ENCODE measurements at places on chromosomes 3 and 15. TPM values are rescaled to one million over a fixed set of nuclear protein-coding genes. Genes with fewer than 3 reads are reported as not detected.

GRCh38 chr3:81864272-81864671 is 102.8 kb upstream of the GBE1 start:
- H3K27me3 ChIP-seq: no peaks in the 10 kb centered on the region
- no peak overlapping the region for H3K4me3 ChIP-seq
- no peak for DNase-seq
- H3K36me3 ChIP-seq: no peaks in the 10 kb centered on the region

DNA sequence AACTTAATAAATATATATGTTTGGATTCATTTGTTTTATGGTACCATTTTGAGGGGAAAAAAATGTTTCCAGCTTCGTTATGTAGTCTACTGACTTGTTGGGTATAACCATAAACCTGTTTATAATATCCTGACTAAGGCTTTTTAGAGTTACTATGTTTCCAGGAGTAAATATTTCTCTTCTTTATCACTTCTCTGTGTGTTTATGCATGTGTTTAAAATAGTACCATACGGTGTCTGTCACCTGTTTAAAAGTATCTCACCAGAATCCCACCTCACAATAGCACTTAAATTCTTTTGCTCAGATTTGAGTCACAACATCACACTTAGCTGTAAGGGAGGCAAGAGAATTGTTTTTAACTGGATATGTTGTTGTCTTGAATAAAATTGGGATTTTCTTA is 15.1 kb downstream of the LACTB start:
- no peaks in the 10 kb centered on the region for H3K27me3 ChIP-seq
- DNase-seq: no peak
- H3K27ac ChIP-seq: no peak overlapping the region
- peaks cover 29% of the 10 kb centered on the region for H3K4me1 ChIP-seq
- no peak overlapping the region for H3K4me3 ChIP-seq

Gene FBN1
- 1.3 TPM for total RNA-seq

DNA sequence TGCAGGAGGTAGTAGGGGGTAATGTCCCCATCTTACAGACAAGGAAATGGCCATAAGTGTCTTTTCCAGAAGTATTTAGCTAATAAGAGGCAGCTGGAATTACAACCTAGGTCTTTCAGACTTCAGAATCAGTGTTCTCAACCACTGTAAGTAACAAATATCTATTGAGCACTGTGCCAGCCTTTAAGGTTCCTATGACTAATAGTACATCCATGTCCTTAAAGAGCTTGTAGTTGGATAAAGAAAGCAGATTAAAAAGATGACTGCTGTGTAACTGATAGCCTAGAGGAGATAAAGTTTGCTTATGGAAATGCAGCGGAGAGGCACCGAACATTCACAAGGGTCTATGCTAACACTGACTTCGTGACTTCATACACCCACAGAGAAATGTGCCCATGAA is 136.0 kb downstream of the KCNMB2 start:
- H3K27ac ChIP-seq: no peak overlapping the region
- no peaks in the 10 kb centered on the region for H3K27me3 ChIP-seq
- no peak overlapping the region for H3K4me3 ChIP-seq
- no peaks in the 10 kb centered on the region for H3K4me1 ChIP-seq
- H3K36me3 ChIP-seq: no peaks in the 10 kb centered on the region

Gene PIGBOS1
- total RNA-seq: 10.8 TPM

DNA sequence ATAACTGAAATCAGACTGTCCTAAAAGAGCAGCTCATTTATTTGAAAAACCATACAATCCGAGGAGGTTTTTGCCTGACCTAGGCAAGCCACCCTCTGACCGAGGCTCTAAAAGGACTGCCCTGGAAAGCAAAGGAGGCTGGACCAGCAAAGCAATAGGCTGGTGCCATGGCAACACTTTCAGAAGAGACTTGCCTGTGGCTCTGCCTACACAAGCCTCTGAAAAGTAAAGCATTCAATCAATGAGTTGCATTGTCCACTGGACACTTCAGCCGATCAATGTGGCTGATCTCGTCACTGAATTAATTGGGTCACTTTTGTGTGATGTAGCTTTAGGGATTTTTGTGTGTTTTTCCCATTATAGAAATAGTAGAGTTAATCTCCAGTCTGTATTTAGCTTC is 99.1 kb upstream of the SEMA6D start:
- no peaks in the 10 kb centered on the region for H3K36me3 ChIP-seq
- no peaks in the 10 kb centered on the region for H3K4me1 ChIP-seq
- no peak overlapping the region for H3K4me3 ChIP-seq
- DNase-seq: no peak

GRCh38 chr3:9250236-9250635 is 790 bp upstream of the SRGAP3 start:
- no peaks in the 10 kb centered on the region for H3K27me3 ChIP-seq
- no peak overlapping the region for H3K27ac ChIP-seq

Gene PTX3
- 0.59 TPM for total RNA-seq

Gene SNRK
- total RNA-seq: 14.4 TPM

- no peak overlapping the region for H3K27ac ChIP-seq
- DNase-seq: no peak
- no peaks in the 10 kb centered on the region for H3K36me3 ChIP-seq
These were observed 133.3 kb upstream of the TPM1 start for GRCh38 chr15:62909257-62909656.

- H3K27ac ChIP-seq: no peak overlapping the region
- DNase-seq: no peak
- no peaks in the 10 kb centered on the region for H3K4me1 ChIP-seq
- H3K4me3 ChIP-seq: no peak overlapping the region
- H3K36me3 ChIP-seq: no peaks in the 10 kb centered on the region
- no peaks in the 10 kb centered on the region for H3K27me3 ChIP-seq
These were observed 252.3 kb downstream of the PTPRG start for GRCh38 chr3:61813636-61814035.

Gene SLC28A2
- total RNA-seq: not detected

- no peak overlapping the region for H3K4me3 ChIP-seq
- peaks cover 4% of the 10 kb centered on the region for H3K27me3 ChIP-seq
- no peaks in the 10 kb centered on the region for H3K4me1 ChIP-seq
- no peak overlapping the region for H3K27ac ChIP-seq
- no peaks in the 10 kb centered on the region for H3K36me3 ChIP-seq
- peak; percentile 47 for DNase-seq
These were observed 198.3 kb downstream of the ADAMTS9 start for GRCh38 chr3:64489361-64490044.

DNA sequence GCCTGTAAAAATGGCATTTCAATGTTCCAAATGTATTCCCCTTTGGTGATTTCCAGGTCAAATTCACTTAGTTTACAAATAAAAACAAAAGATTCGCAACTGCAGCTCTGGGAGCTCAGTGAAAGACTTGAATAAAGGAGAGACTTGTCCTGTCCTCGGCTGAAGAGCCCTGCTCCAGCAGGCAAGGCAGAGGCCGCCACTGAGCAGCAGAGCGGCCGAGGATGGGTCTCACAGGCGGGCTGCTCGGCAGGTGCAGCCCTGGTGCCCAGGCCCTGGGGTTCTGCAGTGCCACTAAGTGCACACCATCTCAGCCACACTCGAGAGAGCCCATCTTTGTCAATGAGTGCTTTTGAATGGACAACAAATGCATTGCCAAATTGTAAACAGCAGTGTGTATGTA is 856.2 kb downstream of the AGBL1 start:
- no peaks in the 10 kb centered on the region for H3K27me3 ChIP-seq
- no peaks in the 10 kb centered on the region for H3K4me1 ChIP-seq
- no peak overlapping the region for H3K27ac ChIP-seq
- no peak overlapping the region for H3K4me3 ChIP-seq

GRCh38 chr3:172980849-172981248 is 160.2 kb downstream of the SPATA16 start:
- no peaks in the 10 kb centered on the region for H3K4me1 ChIP-seq
- H3K27ac ChIP-seq: no peak overlapping the region
- H3K4me3 ChIP-seq: no peak overlapping the region

Gene SCAANT1
- not detected for total RNA-seq

Gene LYSMD4
- total RNA-seq: 5.7 TPM

DNA sequence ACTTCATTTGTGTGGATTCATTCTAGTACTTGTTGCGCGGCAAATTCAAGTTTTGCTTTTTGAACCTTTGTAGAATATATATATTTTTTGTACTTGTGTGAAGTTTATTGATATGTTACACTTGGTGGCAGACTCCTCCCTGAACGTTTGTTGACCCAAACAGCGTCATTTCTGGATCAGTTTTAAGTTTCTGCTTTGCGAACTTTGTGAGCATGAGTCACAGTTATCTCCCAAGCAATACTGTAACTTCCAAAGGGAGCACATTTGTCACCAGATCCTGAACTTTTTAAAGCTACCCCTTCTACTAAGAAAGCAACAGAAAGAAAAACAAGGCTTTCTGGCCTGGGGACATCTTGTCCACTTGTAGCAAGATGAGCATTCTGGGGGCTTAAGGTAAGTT is 74.8 kb upstream of the CACNA2D3 start:
- H3K4me1 ChIP-seq: no peaks in the 10 kb centered on the region
- H3K27ac ChIP-seq: no peak overlapping the region
- H3K27me3 ChIP-seq: peaks cover 7% of the 10 kb centered on the region
- H3K36me3 ChIP-seq: no peaks in the 10 kb centered on the region

DNA sequence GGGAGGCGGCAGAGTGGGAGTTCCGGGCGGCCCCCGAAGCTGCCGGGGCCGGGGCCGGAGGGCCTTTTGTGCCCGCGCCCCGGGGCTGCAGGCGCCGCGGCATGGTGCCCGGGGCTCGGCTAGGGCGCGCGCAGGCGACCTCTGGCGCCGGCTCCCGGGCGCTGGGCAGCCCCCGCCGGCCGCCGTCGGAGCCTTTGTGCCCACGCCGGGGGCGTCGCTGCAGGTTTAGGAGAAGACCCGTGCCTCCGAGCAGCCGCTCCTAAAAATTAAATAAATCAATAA is 299 bp downstream of the PAQR9 start:
- no peak for DNase-seq
- no peak overlapping the region for H3K4me3 ChIP-seq
- no peaks in the 10 kb centered on the region for H3K27me3 ChIP-seq

DNA sequence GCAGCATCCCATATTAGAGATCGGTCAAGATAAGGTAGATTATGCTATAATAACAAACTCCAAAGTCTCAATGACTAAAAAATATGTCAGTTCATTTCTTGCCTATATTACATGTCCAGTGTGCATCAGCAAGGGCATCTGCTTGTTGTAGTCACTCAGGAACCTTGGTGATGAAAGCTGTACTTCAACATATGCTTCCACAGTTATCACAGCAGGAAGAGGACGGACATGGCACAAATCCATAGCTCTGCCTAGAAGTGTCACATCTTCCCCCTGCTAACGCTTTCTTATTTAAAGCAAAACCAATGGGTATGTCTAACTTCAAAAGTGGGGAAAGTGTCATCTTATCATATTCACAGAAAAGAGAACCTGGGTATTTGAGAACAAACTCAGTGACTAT is 20.0 kb upstream of the PIAS1 start:
- no peak overlapping the region for H3K27ac ChIP-seq
- no peaks in the 10 kb centered on the region for H3K27me3 ChIP-seq
- no peaks in the 10 kb centered on the region for H3K4me1 ChIP-seq
- no peak overlapping the region for H3K4me3 ChIP-seq
- DNase-seq: no peak
- H3K36me3 ChIP-seq: no peaks in the 10 kb centered on the region

- no peak overlapping the region for H3K4me3 ChIP-seq
- no peak for DNase-seq
- H3K27ac ChIP-seq: no peak overlapping the region
- peaks cover 30% of the 10 kb centered on the region for H3K36me3 ChIP-seq
- H3K27me3 ChIP-seq: no peaks in the 10 kb centered on the region
These were observed 53.1 kb downstream of the PHC3 start for GRCh38 chr3:170128259-170128976.

Gene ZKSCAN7
- total RNA-seq: 0.83 TPM

- DNase-seq: peak; percentile 20
- no peak overlapping the region for H3K27ac ChIP-seq
- no peak overlapping the region for H3K4me3 ChIP-seq
These were observed 87.6 kb downstream of the BDH1 start for GRCh38 chr3:197468167-197468566.

- no peaks in the 10 kb centered on the region for H3K27me3 ChIP-seq
- no peak overlapping the region for H3K4me3 ChIP-seq
- no peak overlapping the region for H3K27ac ChIP-seq
- DNase-seq: peak; percentile 78
- peaks cover 8% of the 10 kb centered on the region for H3K4me1 ChIP-seq
These were observed 16.0 kb downstream of the HDAC11 start for GRCh38 chr3:13495921-13496723.

DNA sequence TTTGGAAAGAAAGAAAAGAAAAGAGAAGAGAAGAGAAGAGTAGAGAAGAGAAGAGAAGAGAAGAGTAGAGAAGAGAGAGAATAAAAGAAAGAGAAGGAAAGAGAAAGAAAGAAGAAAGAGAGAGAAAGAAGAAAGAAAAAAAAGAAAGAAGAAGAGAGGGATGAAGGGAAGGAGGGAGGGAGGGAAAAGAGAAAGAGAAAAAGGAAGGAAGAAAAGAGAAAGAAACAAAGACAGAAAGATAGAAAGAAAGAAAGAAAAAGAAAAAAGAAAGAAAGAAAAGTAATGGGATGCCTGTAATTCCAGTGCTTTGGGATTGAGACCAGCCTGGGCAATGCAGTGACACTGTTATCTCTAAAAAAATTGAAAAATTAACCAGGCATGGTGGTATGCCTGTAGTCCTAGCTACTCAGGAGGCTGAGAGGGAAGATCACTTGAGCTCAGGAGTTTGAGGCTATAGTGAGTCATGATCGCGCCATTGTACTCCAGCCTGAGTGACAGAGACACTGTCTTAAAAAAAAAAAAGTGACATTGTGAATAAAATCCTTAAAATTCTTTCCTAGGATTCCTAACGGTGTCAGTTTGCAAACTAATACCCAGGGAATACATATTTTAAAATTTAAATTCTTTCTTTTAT is 1.7 kb downstream of the RASL12 start:
- H3K27ac ChIP-seq: no peak overlapping the region
- no peak overlapping the region for H3K4me3 ChIP-seq
- H3K27me3 ChIP-seq: no peaks in the 10 kb centered on the region
- no peaks in the 10 kb centered on the region for H3K36me3 ChIP-seq
- H3K4me1 ChIP-seq: no peaks in the 10 kb centered on the region
- DNase-seq: no peak

DNA sequence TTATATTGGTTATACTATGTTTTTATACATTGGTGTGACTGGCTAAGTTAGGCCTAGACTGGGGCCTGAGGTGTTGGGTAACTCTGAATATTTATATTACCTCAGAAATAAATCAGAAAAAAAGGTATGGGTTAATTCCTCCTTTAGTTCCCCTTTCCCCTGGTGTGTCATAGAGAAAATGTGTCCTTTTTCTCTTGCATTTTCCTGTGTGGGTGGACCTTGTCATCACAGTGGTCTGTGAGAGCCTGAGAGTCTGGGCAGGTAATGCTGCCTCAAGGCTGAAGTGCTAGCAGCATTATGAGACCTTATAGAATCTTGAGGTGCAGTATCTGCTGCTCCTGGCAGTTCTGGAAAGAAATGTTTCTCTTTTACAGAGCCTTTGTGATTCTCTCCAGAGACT is 69.7 kb downstream of the PCOLCE2 start:
- H3K27ac ChIP-seq: no peak overlapping the region
- H3K4me1 ChIP-seq: no peaks in the 10 kb centered on the region
- DNase-seq: no peak
- no peaks in the 10 kb centered on the region for H3K27me3 ChIP-seq
- H3K36me3 ChIP-seq: no peaks in the 10 kb centered on the region
- H3K4me3 ChIP-seq: no peak overlapping the region

Gene ANKUB1
- total RNA-seq: not detected

Gene IQCF5
- total RNA-seq: not detected

- no peaks in the 10 kb centered on the region for H3K27me3 ChIP-seq
- peaks cover 6% of the 10 kb centered on the region for H3K4me1 ChIP-seq
- no peak for DNase-seq
- H3K4me3 ChIP-seq: no peak overlapping the region
- H3K36me3 ChIP-seq: peaks cover 40% of the 10 kb centered on the region
These were observed 8.8 kb downstream of the RPL39L start for GRCh38 chr3:187130346-187131066.

Gene SNX22
- 0.33 TPM for total RNA-seq

All from PC-9 (cell line).